ENCODE measurements at places on chromosomes 4 and X.

DNA sequence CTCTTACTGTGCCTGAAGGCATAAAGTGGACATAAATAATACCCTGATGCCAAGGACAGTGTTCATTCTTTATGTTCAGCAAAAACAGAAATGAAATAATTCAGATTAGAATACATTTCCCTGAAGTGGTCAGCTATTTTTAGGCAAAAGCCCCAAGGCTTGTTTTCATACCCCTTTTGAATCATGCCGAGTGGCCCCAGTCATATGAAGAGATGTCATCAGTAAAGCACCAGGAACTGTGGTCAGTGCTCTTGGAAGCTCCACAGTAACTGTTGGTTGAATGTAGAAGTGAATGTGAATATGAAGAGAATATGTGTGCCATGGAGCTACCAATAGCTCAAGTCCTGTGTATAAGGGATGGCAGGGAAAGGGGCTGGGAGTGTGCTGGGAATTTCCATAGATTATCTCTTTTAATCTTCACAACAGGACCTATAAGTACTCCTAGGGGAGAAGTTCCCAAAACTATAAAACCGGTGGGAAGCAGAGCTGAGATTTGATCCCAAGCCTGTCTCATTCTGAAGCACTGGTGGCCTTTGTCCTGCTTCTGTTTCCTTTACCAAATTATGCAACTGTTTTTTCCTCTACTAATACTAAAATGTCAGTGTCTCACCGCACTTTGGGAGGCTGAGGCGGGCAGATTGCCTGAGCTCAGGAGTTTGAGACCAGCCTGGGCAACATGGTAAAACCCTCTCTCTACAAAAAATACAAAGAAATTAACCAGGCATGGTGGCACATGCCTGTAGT, 52.6 kb downstream of the FNIP2 start:
- DNase-seq = peak; percentile 91

- no peak for DNase-seq
Measured at GRCh38 chrX:36336751-36337150, 417.2 kb downstream of the CFAP47 start.

- peak; percentile 65 for DNase-seq
Measured at GRCh38 chr4:106365613-106366012, 3.0 kb downstream of the GIMD1 start.

DNA sequence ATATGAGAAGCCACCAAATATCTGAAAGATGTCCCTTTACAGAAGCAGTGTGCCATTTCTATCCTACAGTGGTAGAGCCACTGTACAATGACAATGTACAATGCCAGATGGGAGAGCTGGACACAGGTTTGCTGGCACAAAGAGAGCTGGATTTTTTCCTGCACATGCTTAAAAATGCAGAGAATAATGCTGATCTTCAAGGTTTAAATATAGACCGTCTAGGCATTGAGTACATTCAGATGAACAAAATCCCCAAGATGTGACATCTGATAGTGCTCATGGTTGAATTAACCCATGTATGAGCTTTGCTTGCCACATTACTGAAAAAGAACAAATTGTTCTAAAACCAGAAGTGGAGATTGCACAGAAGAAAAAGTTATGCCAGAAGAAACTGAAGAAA, 11.7 kb downstream of the ADGRL3 start:
- DNase-seq = no peak

DNA sequence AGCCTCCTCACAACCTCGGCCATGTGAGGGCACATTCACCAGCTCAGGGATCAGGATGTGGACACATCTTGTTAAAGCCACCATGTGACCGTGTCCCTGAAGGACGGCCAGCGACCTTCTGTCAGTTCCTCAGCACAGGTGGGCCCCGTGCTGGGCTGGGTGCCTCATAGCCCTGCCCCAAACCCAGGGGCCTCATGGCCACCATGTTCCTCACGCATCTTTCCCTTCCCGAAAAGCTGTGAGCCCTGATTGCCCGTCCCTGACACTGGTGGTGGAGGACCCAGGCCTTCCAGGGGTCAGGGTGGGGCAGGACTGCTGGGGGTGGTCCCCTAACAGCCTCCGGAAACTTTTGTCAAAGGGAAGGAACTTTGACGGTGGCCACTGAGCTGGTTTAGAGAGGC, 60.1 kb upstream of the ADRA2C start:
- DNase-seq = no peak

Measured in inflammatory macrophage treated with lipopolysaccharide for 1 hour (primary cell).